MV-4-11 (cell line): ENCODE measurements at places on chromosomes 1 and 21.

GRCh38 chr1:152747831-152748230, 10.0 kb upstream of the KPRP start:
- no peak for DNase-seq

- DNase-seq = peak; percentile 3
These were observed 507 bp downstream of the AK5 start for GRCh38 chr1:77282187-77282865.

DNA sequence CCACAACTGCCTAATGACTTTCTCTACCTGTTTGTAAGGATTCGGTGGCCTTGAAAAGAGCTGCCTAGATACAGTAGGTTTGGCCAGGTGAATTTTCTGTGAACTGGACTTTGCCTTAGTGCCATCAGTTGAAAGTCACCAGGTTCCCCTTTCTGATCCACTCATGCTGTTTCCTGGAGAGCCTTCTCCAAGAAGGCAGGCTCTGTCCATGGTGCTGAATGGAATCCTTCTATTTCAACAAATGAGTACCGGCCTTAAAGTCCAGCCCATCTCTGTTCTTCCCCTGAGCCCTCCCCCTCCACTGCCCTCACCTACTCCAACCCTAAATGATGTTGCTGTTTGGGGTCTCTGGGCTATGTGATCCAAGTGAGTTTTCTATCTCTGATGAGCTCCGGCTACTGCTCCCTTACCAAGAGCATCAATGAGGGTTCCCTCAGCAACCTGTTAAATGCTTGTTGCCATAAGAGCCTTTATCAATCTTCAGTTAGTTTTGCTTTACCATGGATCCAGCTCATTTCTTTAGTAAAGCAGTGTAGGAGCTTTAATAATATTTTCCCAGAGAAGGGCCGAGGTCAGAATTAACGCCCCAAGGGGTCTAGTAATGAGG, 500.4 kb downstream of the PTPRU start:
- DNase-seq = peak; percentile 79

DNA sequence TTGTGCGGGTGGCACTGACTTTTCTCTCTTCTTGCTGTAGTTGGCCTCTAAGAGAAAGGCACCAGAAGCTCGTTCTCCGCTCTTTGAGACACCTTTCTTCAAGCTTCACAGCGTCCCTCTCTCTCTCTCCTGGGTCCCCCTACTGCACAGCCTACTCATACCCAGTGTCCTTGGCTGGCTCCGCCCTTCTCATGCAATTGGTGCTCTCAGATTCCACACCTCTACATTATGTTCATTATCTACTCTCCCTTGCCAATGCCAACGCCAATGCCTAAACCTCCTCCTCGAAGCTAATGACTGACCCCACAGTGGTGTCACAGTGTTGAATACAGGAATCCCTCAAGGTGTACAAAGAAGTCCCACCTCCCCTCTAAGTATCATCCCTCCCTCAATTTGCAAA, 4.8 kb upstream of the DNAJC28 start:
- DNase-seq = no peak
